ENCODE measurements at places on chromosomes 6 and 20.

DNA sequence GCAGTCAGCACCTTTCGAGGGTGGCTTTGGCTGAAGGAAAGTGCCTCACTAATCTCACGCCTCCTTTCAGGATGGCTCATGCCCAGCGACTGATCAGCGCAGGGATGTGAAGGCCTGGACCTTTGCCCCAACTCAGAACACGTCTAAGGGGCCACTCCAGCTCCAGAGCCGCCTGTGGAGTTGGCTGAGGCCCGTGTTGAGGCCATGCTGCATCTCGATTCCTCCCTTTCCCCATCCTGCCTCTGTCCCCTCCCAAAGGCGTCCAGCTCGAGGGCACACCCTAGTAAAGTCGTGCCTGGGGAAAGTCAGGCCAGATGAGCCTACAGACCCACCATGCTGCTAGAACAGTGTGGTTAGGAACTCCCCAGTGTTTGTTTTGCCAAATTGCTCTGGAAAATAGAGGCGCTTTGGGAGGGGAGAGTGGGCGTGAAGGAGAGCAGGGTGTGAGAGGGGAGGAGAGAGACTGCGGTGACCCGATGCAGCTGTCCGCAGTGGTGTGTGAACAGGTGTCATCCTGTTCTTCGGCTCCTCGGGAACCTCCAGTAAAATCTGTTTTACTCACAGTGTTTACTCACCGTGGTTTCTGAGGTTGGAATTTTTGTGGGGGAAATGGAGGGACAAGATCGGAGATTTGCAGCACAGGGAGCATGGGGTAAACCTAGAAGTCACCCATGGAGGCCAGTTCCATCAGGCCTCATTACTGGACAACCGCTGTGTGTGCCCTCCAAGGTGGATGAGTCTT lies 85.0 kb upstream of the PMEPA1 start:
- no peak for DNase-seq

DNA sequence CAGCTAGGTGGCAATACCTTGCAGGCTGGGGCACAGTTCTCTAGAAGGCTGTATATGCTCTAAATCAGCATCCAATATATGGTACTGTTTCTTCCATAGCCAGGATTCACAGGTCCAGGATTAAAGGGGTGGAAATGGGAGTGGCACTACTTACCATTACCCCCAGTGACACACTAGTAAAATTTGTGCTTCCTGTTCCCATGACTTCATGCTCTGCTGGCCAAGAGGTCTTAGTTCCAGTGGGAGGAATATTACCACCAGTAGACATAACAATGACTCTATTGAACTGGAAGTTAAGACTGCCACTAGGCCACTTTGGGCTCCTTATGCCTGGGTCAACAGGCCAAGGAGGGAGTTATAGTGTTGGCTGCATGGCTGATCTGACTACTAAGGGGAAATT lies 174.3 kb upstream of the TNFAIP3 start:
- no peak for DNase-seq

DNA sequence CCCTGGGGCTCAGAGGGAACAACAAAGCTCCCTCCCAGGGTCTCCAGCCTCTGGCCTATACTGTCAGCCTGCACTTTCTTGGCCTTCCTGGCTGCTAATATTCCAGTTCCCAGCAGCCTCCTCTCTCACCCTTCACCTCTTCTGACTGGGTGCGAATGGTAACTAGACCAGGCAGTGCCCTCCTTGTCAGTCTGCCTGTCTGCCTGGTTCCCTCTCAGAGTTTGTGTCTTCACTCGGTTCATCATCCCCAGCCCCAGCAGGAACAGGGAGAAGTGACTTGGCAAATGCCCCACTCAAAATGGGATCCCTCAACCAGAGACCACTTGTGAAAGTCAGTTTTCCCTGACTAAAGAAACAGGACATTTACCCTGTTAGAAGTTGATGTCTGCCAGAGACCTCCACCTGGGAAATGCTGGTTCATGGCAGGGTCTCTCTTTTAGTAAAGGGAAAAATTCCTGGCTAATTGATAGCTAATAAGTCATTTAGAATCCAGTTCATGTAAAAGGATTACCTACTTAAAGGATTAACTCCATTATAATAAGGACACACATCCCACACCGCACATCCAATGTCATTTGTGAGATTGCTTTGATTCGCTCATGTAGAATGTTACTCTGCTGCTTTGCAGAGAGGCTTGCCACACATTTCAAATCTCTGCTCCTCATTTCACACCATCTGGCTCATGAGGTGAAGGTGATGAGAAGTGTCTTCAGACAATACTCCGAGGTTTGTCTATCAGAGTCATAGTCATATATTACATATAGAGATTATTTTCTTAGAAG lies 18.6 kb upstream of the MICB start:
- DNase-seq: no peak

DNA sequence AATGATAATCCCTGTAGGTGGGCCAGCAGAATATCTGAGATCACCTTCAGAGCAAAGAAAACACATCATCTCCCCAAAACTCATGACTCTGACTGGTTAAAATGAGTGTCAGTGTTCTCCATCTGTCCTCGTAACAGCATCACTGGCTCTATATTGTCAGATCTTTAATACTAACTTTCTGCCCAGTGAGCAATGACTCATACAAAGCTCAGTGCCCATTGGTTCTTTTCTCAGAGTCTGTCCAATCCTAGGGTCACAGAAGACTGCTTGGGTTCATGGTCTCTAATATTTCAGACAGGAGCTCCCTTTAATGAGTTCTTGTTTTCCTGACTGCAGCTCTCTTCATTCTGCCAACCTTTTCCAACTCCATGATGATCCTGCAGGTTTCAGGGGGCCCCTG lies 36.4 kb downstream of the HLA-DPB1 start:
- DNase-seq: peak; percentile 83

DNA sequence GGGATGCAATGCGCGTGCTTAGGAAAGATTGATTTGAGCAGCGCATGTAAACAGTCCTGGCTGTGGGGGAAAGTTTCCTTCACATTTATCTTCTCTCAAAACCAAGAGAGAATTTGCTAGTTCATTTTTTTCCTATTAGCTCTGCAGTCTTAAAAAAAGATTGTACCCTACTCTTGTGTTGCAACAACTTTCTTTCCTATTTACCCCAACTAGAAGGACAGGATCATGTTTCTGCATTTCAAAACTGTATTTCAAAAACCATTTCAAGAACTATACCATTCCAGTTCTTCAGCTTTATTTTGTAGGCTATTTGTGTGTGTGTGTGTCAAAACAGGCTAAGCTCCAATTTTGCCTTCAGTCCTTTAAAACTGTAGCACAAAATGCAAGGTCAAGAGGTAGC lies 473.1 kb downstream of the KIF16B start:
- no peak for DNase-seq
